WTC11 (cell line): ENCODE measurements at places on chromosomes 2 and 18. TPM values are rescaled to one million over a fixed set of nuclear protein-coding genes. Genes with fewer than 3 reads are reported as not detected.

DNA sequence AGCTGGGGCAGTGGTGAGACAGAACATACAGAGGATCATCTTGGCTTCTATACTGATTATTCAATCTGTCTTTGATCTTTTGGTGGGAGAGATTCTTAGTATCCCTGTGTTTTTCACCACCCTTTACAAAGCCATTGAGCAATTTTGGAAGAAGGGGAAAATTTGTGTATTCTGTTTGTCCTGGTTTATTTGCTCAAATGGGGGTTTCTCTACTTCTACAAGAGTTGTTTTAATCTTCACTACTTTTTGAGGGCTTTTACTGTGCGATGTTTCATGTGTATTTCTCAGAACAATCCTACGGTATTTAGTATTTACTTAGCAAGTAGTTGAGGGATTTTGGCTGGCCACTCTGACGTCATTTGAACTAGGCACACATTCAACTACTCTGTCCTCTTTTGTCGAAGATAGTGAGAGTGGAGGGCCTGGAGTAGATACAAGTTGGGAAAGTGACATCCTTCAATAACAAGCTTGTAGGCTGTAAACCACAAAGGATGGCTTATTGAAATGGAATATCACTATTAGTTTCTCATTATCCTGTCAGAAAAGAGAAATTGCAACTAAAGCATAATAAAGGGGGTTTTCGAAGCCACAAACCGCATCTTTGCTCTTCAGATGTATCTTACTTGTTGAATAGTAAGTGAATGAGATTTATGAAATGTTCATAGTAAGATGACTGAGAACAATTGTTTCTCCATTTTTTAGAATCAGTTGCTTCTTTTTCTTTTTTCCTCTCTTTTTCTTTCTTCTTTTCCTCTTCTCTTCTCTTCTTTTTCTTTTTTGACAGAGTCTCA is 24.8 kb downstream of the FMNL2 start:
- H3K27ac ChIP-seq = no peak overlapping the region
- H3K4me1 ChIP-seq = 0 out of 2 replicates have a peak, but pooled peaks cover 3% of the 10 kb centered on the region
- no peak for DNase-seq
- no peak overlapping the region for H3K4me3 ChIP-seq
- no peaks in the 10 kb centered on the region for H3K27me3 ChIP-seq

GRCh38 chr18:57816208-57816954 is 13.3 kb upstream of the ATP8B1 start:
- H3K4me1 ChIP-seq = peaks cover 9% of the 10 kb centered on the region
- H3K27ac ChIP-seq = no peak overlapping the region
- H3K4me3 ChIP-seq = no peak overlapping the region
- H3K36me3 ChIP-seq = no peaks in the 10 kb centered on the region

DNA sequence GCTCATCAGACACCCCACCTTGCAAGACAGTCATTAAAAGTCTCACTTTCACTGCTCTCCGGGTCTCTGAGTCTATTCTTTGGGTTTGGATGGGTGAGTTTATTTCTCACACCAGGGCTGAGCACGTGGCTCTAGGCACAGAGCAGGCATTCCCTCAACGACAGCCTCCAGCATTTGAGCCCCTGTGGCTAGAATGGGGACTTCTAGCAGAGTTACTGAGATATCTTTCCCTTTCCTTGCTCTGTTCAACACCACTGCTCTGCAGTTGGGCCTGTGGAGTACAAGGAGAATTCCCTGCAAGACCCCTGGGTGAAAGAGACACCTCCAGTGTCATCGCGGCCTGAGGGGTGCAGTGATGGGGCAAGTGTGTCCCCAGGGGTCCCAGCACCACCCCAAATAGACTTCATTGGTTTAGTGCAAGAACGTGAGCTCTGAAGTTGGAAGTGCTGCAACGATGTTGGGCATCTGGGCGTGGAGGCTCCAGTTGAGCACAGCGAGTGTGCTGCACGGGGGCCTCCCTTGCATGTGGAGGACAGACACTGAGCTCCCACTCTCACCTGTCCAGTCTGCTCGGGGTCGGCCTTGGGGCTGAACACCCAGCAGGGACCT is 184.1 kb upstream of the HS6ST1 start:
- H3K27ac ChIP-seq = no peak overlapping the region
- no peak for DNase-seq
- no peak overlapping the region for H3K4me3 ChIP-seq

DNA sequence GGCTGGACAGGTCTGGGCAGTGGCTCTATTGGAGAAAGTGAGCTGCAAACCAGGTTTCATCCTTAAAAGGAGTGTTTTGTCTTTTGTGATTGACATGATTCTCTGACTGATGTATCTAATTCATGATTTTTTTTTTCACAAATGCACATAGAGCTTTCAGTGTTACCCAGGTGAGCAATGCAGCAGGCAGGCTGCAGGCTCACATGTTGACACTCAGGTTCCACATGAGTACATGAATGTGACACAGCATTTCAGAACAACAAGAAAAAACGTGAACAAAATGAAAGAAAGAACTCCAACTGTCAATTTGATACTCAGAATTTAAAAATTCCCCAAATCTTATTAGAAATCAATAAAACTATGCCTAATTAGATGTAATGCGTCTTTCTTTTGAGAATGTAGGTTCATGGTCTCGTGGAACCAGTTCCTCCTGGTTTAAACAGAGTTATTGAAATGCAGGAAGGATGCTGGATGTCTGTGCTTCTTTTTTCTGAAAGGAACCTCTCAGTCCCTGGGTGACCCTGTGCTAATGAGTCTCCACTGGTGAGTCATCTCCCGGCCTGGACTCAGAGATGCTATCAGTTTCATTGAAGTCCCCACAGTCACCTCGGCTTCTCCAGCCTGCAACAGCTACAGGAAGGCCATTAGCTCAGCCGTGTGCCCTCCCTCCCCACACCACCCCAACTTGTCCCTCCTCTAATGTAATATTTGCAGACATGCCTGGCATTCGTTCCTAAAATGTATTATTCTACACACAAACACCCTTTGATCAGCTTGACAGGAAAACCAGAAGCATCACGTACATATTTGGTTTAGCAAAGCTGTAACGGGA is 430.4 kb downstream of the LPIN1 start:
- H3K27ac ChIP-seq = no peak overlapping the region
- DNase-seq = no peak
- H3K36me3 ChIP-seq = no peaks in the 10 kb centered on the region
- no peaks in the 10 kb centered on the region; the same call in 1 of the 2 replicates for H3K27me3 ChIP-seq
- H3K4me1 ChIP-seq = peaks cover 17% of the 10 kb centered on the region
- no peak overlapping the region for H3K4me3 ChIP-seq

DNA sequence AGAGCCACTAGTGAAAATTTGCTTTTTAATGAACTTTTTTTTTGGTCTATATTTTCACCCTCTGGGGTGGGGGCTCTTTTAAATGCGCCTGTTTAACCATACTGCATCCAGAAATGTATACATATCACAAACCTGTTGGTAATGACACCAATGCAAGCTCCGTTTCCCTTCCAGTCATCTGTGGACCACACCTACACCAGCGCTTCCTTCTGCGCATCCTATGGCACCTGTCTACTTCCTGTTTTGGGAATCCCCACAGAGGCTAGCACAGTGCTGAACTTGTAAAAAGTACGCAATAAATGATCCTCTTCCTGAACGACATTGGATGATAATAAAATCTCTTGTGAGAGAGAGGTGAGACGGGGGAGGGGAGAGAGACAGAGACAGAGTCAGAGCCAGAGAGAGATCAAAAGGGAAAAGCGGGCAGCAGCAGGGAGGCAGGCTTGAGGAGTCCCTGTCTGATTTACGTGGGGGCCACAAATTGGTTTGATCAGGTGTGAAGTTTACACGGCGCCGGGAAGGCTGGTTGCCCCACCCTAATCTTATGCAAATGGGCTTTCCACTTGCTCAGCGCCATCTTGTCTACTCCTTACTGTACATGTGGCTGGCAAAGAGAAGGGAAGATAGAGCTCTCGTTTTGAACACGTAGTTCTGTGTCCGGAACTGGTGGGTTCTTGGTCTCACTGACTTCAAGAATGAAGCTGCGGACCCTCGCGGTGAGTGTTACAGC is 38.1 kb upstream of the SLC38A11 start:
- H3K27me3 ChIP-seq = no peaks in the 10 kb centered on the region
- no peak for DNase-seq
- no peak overlapping the region for H3K4me3 ChIP-seq
- no peak overlapping the region for H3K27ac ChIP-seq

DNA sequence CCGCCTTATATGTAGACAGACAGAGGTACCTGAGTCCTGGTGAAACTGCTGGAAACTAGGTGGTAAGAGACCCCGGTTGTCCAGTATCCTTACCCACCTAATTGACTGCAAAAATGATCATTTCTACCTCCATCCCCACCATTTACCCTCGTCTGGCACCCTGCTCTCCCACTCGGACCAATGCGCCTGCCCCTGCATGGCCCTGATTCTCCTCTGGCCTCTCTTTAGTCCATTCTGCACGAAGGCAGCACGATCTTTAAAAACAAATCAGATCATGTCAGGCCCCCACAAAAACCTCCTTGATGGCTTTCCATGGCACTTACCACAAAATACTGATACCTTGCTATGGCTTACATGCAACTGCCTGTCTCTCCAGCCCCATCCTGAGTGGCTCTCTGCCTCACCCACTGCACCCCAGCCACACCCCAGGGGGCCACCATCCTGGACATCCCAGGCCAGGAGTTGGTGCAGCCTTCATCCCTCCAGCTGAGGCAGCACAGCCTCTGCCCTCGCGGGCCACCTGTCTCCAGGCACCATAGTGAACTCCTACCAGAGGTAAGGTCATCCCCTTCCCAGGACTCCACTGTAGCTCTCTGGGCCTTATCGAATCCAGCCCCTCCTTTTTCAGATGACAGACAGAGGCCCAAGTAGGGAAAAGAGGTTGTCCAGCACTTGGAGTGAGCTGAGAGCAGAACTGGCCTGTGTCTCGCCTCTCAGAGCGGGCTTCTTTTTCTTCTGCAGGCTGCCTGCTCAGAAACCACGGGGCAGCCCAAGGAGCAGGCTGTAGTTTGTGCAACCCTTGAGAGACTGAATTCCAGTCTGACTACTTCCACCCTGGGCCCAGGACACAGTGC is 12.3 kb upstream of the CIB4 start:
- H3K4me3 ChIP-seq = no peak overlapping the region
- DNase-seq = no peak
- no peak overlapping the region for H3K27ac ChIP-seq
- H3K27me3 ChIP-seq = peaks cover 4% of the 10 kb centered on the region; the same call in 1 of the 2 replicates
- H3K4me1 ChIP-seq = peaks cover 21% of the 10 kb centered on the region

DNA sequence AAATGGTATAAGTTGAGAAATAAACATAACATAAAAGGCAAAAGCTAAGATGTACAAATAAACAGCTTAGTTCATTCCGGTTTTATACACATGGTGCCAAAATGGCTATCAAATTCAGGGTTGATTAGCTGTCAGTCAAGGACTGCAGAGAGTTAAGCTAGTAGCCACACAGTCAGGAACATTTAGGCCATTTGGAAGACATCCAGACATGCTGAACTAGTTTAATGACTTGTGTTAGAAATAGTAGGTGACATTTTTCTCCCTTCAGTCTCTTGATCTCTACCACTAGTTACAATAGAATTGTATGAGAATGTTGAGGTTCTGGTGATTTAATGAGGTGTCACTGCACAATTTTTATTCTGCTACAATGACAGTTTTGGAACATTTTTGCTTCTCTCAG is 394.4 kb upstream of the SPHKAP start:
- no peak overlapping the region for H3K27ac ChIP-seq
- H3K4me1 ChIP-seq = no peaks in the 10 kb centered on the region
- no peaks in the 10 kb centered on the region for H3K27me3 ChIP-seq
- DNase-seq = no peak

GRCh38 chr2:177147093-177147694 is 65.4 kb upstream of the HNRNPA3 start:
- H3K4me3 ChIP-seq = peak overlapping the region; percentile 79
- peaks cover 31% of the 10 kb centered on the region for H3K4me1 ChIP-seq
- peaks cover 9% of the 10 kb centered on the region; the same call in 1 of the 2 replicates for H3K27me3 ChIP-seq
- no peak for DNase-seq

DNA sequence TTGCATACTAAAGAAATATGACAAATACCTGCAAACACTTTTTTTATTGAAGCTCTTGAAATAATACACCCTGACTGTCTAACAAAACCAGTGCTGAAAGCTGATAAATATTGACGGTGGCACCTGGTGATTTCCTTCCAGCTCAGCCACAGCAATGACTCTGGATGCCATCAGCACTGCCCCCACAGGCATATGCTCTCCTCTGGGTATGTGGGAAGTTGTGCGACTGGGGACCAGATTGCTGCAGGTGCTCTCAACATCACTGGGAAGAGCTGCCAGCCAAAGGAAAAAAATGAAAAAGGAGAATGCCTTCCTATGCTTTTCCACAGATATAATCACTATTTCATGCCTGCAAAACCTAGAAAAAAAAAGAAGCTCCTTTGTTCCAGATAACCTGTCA is 141.5 kb downstream of the PIGN start:
- no peak overlapping the region for H3K27ac ChIP-seq
- no peaks in the 10 kb centered on the region for H3K27me3 ChIP-seq
- H3K4me3 ChIP-seq = no peak overlapping the region
- H3K4me1 ChIP-seq = no peaks in the 10 kb centered on the region
- DNase-seq = no peak

GRCh38 chr2:104944495-104944894 is 90.6 kb downstream of the POU3F3 start:
- peak; percentile 23 for DNase-seq
- peaks cover 7% of the 10 kb centered on the region for H3K4me1 ChIP-seq
- H3K27me3 ChIP-seq = no peaks in the 10 kb centered on the region
- H3K4me3 ChIP-seq = no peak overlapping the region
- H3K27ac ChIP-seq = no peak overlapping the region

GRCh38 chr2:175036582-175037018 is 31.4 kb upstream of the CHN1 start:
- H3K4me1 ChIP-seq = no peaks in the 10 kb centered on the region; the same call in 1 of the 2 replicates
- H3K4me3 ChIP-seq = no peak overlapping the region

GRCh38 chr18:61817086-61817485 is 75.7 kb downstream of the RNF152 start:
- H3K27me3 ChIP-seq = no peaks in the 10 kb centered on the region; the same call in 1 of the 2 replicates
- 0 out of 2 replicates have a peak, but pooled peaks cover 2% of the 10 kb centered on the region for H3K36me3 ChIP-seq
- H3K4me3 ChIP-seq = no peak overlapping the region
- DNase-seq = no peak
- no peaks in the 10 kb centered on the region for H3K4me1 ChIP-seq
- no peak overlapping the region for H3K27ac ChIP-seq

DNA sequence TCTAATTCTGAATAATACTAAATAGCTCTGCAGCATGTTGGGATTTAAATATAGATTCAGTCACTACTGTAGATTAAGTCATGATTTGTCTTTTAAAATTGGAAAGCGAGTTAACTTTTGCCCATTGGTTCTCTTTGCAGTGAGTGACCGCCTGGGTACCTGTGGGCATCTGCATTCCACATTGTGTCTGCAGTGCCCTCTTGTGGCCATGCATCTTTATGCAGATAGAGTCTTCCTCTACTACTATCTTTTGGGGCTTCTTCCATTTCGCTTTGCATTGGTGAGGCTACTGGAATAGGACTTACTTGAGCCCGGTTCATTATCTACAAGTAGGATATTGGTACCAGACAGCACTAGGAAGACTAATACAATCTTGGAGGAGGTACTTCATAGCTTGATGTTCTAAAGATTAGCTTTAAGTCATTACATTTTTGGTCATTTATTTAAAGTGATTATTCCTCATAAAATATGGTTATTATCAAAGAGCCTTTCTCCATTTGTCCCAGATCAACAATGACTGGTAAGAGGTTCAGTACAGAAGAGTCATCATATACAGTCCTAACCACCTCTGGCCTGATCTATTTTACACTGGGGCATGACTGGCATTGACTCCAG is 203.0 kb downstream of the SOCS6 start:
- H3K4me1 ChIP-seq = peaks cover 3% of the 10 kb centered on the region; the same call in 1 of the 2 replicates
- no peaks in the 10 kb centered on the region; the same call in 1 of the 2 replicates for H3K27me3 ChIP-seq
- DNase-seq = peak; percentile 71
- H3K4me3 ChIP-seq = no peak overlapping the region
- peaks cover 5% of the 10 kb centered on the region; the same call in 1 of the 2 replicates for H3K36me3 ChIP-seq

The MC4R gene
- 0.16 TPM in 1 of 3 replicates, not detected in the others for total RNA-seq

The SAG gene
- 0.14 TPM in 1 of 3 replicates, not detected in the others for total RNA-seq

The LIMS3 gene
- total RNA-seq = 1.1 to 4.6 TPM (median 2.5 TPM) in 3 replicates

The GAL3ST2 gene
- 0.73 to 0.98 TPM (median 0.78 TPM) in 3 replicates for total RNA-seq

The SLC38A11 gene
- not detected in 3 replicates for total RNA-seq
